ENCODE measurements at places on chromosomes 4 and X.

DNA sequence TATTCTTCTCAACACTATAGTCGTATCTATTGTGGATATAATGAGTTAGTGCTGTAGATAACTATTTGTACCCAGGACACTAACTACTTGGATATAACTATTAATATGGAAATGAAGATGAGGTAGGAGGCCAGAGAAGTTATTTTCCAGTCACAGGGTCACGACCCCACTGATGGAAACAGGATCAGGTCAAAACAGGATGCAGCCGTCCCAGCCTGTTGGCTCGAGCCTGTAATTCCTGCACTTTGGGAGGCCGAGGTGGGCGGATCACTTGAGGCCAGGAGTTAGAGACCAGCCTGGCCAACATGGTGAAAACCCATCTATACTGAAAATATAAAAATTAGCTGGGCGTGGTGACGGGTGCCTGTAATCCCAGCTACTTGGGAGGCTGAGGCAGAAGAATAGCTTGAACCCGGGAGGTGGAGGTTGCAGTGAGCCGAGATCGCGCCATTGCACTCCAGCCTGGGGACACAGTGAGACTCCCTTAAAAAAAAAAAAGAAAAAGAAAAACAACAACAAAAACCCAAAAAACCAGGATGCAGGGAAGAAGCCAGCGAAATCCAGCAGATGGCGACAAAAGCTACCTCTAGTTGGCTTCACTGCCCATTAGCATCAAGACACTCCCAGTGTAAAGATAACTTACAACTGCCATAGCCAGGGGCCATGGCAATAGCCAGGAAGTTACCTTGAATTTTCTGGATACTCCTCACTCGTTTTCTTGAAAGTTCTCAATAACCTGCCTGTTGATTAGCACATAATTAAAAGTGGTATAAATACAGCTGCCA lies 37.9 kb upstream of the NKAP start:
- DNase-seq, result no peak

- no peak for DNase-seq
Observed at GRCh38 chrX:109818976-109819375, 85.9 kb upstream of the ACSL4 start.

- no peak for DNase-seq
Observed at GRCh38 chrX:19377799-19378198, 34.1 kb downstream of the PDHA1 start.

DNA sequence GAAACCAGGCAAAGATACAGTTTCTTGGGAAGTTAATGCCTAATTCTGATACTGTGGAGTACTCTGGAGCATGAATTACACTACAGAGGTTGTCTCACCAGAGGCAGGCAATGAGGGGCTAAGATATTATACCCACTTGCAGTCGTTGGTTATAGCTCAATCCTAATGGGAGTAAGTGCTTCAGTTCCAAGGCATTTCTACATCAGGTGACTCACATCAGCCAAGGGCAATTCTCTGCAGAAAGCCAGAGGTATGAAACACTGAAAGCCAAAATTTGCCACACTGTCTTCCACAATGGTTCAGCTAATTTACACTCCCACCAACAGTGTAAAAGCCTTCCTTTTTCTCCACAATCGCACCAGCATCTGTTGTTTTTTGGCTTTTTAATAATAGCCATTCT lies 174.0 kb upstream of the IL15 start:
- DNase-seq, result no peak

GRCh38 chrX:77510007-77510406 lies 62.8 kb downstream of the FGF16 start:
- DNase-seq, result no peak

DNA sequence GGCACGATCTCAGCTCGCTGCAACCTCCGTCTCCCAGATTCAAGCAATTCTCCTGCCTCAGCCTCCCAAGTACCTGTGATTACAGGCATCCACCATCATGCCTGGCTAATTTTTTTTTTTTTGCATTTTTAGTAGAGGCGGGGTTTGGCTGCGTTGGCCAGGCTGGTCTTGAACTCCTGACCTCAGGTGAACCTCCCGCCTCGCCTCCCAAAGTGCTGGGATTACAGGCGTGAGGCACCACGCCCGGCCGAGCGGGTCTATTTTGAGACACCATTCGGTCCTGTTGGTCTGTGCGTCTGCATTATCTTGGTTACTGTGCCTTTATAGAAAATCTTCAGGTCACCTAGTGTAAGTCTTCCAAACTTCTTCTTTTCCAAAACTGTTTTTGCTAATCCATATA lies 21.7 kb upstream of the RGS12 start:
- no peak for DNase-seq

Data from stimulated activated CD4-positive, alpha-beta T cell treated with anti-CD3 and anti-CD28 coated beads, Interleukin-1b, Interleukin-23, amount 100 ng/mL, for 1 hour (primary cell).